ENCODE measurements at places on chromosomes 16 and 17.

- DNase-seq: no peak
Measured at GRCh38 chr17:32954477-32954876, 26.5 kb downstream of the TMEM98 start.

- no peak for DNase-seq
Measured at GRCh38 chr16:58413359-58413758, 21.1 kb downstream of the GINS3 start.

- no peak for DNase-seq
Measured at GRCh38 chr17:17512866-17513265, 16.7 kb upstream of the RASD1 start.

GRCh38 chr17:31857920-31858641 lies 963 bp downstream of the COPRS start:
- no peak for DNase-seq

GRCh38 chr17:46033392-46033791 lies 34.3 kb downstream of the STH start:
- no peak for DNase-seq

DNA sequence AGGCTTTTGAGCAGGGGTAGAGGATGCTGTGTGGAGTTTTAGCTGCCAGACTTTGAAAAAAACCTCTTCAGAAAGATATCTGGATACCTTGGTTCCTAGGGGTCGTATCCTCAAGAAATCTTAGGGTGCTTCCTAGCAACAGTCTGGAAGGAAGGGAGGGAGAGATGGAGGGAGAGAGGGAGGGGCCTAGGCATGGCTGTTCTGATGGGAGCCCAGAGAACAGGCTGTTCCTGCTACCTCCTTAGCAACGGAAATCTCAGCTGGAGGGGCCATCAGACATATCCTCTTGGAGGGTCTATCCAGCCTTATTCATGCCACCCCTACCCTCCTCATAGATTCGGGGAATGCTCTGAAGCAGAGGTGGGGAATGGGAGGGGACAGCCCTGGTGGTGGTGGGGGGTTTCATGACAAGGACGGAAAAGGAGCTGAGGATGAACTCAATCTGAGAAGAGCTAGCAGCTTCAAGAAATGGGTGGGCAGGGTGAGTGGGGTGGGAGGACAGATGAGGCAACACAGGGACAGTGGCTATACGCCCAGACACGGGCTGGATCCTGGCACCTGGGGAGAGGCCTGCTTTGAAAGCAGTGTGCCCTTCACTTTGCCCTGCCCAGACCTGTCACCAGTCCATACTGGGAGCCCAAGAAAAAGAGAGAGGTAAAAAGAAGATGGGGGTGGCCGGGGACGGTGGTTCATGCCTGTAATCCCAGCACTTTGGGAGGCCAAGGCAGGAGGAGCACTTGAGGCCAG lies 2.9 kb upstream of the THRA start:
- DNase-seq: no peak

DNA sequence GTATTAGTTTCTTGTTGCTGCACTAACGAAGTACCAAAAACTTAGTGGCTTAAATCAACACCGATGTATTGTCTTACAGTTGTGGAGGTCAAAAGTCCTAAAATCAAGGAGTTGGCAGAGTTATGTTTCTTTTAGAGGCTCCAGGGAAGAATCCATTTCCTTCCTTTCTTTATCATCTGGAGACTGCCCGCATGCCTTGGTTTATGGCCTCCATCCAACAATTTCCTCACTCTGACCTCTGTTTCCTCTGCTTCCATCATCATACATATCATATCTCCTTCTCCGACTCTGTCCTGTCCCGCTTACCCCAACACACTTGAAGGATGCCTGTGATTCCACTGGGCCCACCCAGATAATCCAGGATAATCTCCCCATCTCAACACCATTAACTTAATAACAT lies 627.8 kb downstream of the KCNJ2 start:
- no peak for DNase-seq

DNA sequence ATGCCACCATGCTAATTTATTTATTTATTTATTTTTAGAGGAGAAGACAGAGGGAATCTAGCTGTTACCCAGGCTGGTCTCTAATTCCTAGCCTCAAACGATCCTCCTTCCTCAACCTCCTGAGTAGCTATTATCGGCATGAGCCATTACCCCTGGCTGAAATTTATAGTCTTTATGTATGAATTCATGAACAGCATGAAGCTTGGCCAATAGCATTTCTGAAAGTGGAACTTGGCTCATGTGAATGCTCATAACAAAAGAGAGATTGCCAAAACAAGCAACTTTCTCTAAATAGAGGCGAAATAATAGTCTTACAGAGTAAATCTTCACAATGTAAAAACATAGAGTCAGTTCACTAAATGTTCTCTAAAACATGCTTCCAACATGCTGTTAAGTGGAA lies 30.1 kb upstream of the SMURF2 start:
- DNase-seq: no peak

- DNase-seq: peak; percentile 31
Measured at GRCh38 chr16:58882292-58882691, 148.2 kb upstream of the GOT2 start.

DNA sequence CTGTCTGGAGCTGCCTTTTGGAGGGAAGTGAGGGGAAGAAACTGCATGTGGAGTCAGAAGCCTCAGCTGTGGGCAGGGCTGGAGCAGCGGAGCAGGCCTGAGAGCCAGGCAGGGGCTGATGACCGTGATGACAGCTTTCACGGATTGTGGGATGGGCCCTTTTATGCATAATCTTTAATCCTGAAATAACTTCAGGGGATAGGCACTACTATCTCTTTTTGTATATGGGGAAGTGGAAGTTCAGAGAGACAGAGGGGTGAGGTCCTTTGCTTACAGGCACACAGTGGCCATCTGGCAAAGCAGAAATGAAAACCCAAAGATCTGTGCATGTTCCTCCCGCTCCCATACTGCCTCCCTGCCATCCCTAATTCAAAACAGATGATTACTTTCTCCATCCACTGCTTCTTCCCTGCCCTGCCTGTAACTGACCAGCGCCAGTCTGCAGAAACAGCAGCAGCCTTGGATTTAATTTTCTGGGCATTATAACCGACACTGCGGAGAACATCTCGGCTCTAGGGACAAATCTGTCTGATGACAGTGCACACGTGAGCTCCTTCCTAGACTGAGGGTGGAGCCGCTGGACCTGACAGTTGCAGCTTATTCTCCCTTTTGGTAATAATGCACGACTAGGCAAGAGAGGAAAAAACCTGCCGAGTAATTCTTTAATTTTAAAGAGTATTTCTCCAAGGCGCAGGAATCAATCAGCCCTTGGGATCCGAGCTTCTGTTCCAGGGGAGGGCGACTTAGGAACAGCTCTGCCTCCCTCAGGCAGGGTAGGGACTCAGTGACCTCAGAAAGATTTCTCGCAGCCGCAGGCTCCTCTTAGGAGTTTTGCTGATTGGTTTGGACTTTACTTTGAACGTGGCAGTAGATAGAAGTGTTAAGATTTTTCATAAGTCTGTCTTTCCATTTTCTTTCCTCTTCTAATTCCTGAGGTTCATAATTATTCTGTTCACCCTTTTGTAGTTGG lies 95.4 kb downstream of the UTP18 start:
- no peak for DNase-seq

DNA sequence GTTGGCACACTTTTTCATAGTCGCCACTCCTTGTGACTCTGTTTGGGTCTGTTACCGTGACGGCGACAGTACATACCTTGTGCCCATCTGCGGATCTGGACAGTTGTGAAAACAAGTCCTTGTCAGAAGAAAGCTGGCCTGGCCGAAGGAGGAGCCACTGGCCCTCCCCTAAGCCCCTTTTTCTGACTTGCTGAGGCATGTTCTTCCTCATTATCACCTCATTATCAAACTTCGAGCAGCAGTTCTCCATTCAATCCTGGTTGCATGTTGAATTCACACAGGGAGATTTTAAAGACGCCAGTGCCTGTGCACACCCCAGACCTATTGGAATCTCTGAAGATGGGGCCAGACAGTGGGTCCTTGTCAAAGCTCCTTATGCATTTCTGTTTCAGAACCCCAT lies 61.1 kb downstream of the CYLD start:
- DNase-seq: no peak

DNA sequence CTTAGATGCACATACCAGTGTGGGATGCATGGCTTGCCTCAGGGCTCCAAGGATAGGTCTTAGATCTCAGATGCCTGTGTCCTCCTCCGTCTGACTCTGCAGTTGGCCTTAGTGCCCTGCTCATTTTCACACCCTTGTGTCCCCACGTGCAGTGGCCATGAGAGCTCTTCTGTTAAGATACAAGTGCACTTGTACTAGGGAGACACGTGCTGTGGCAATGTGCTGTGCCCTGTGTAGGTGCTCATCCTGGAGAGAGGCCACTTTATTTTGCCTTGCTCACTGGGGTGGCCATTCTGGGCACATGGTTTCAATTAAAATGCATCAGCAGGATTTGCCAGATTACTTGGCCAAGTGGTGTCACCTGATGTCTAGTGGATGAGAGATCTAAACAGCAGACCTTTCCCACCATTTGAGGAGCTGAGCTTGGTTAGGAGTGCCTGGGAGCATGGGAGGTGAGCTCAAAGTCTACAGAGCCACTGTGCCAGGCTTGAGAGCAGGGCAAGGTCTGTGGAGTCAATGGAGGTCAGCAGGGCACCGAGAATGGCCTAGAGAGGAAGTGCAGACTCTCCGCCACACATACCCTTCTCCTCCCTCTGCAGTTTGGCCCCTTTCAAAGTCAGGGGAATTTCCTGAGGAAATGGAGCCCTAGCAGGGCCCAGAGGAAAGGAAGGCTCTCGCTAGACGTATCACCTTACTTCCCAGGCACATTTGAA lies 25.2 kb upstream of the SMPD3 start:
- peak; percentile 17 for DNase-seq

DNA sequence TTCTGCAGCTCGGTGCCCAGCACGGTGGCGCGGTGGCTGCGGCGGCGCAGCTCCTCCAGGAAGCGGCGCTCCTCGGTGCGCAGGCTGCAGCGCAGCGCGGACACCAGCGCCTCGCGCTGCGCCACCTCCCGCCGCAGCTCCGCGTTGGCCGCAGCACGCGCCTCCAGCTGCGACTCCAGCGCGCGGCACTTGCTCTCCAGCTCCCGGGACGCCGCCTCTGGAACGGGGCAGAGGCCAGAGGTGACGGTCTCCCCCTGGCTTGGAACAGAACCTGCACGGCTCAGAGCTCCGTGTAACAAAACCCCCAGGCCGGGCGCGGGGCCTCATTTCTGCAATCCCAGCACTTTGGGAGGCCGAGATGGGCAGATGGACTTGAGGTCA lies 13.2 kb upstream of the CLUH start:
- no peak for DNase-seq

GRCh38 chr17:59811209-59811608 lies 81.5 kb downstream of the TUBD1 start:
- DNase-seq: no peak

GRCh38 chr17:66444031-66444430 lies 141.6 kb downstream of the PRKCA start:
- no peak for DNase-seq

- DNase-seq: no peak
Measured at GRCh38 chr17:37698911-37699255, 46.0 kb downstream of the HNF1B start.

- DNase-seq: no peak
Measured at GRCh38 chr17:76968707-76969597, 100.7 kb downstream of the MGAT5B start.

GRCh38 chr17:29412780-29413565 lies 22.8 kb downstream of the TAOK1 start:
- DNase-seq: no peak

GRCh38 chr16:57031156-57031555 lies 41.8 kb downstream of the NLRC5 start:
- no peak for DNase-seq

DNA sequence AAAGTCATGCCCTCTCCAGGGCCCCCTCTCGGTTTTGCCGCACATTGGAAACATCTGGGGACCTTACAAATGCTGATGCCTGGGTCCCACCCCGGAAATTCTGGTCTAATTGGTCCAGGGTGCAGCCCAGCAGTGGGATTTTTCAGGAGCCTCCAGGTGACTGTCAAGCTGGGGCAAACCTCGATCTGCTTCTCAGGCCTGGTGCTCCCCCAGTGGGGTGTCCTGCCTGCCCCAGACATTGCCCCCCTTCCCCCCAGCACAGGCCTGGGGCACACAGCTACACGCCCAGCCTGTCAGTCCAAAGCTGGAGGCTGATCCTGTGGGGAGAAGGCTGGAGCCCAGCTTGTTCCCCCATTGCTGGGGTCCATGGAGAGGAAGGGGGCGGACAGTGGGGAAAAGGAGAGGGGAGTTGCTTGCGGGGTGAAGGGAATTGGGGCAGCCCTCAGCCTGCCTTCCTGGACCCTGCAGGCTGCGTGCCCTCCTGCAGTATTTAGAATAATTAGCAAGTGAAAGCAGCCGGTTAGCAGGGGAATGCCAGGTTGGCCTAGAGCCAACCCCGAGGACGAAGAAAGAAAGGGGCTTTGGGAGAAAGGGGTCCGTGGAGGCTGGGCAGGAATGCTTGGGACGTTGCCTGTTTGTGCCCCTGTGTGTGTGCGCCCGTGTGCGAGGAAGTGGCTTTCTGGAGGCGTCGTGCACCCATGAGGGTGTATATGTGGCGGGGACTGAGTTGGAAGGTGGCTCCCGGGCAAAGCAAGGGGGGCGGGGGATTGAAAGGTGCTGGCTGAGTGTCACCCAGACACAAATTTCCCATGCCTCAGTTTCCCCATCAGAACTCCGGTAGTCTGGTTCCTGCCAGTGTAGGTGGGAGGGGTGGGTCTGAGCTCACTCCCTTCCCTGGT lies 5.9 kb downstream of the FOXJ1 start:
- no peak for DNase-seq

GRCh38 chr17:45073414-45074070 lies 12.4 kb downstream of the NMT1 start:
- no peak for DNase-seq

- no peak for DNase-seq
Measured at GRCh38 chr16:3788711-3789374, 71.5 kb upstream of the TRAP1 start.

- DNase-seq: no peak
Measured at GRCh38 chr16:85805442-85806045, 6.0 kb downstream of the COX4I1 start.

DNA sequence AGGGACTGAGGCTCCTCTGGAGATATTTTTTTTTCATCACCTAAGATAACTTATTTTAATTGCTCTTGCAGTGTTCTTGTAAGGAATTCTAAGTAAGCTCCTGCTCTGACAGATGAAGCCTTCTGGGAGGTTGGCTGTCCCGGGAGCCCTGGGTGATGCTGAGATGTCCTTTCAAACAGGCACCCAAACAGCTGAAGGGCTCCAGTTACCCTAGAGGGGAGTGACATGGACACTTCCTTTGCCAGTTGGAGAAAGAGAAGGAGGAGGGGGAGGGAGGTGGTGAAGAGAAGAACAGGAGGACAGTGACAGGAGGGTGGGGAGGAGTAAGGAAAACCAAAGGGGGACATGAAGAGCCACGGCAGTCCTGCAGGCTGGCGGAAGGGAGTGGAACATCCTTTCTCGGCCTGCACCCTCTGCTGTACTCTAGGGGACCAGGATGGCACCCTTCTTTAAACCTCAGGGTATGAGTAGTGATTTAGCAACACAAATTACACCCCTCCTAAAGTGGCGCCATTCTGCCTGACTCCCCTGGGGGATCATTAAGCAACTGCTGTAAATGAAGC lies 51.8 kb downstream of the MYH3 start:
- DNase-seq: no peak

GRCh38 chr16:78836802-78837491 lies 737.5 kb downstream of the WWOX start:
- DNase-seq: no peak
